Upper lobe of left lung (tissue), 6 donors: ENCODE measurements at places on chromosomes 16 and 17. TPM values are rescaled to one million over a fixed set of nuclear protein-coding genes. Genes with fewer than 3 reads are reported as not detected.

PYY gene
- total RNA-seq, result not detected

CMTM2 gene
- 2.9 TPM for total RNA-seq

CCL15 gene
- 2.0 TPM for total RNA-seq

RAMP2 gene
- 55.8 TPM for total RNA-seq

GSG1L2 gene
- not detected for total RNA-seq

DNA sequence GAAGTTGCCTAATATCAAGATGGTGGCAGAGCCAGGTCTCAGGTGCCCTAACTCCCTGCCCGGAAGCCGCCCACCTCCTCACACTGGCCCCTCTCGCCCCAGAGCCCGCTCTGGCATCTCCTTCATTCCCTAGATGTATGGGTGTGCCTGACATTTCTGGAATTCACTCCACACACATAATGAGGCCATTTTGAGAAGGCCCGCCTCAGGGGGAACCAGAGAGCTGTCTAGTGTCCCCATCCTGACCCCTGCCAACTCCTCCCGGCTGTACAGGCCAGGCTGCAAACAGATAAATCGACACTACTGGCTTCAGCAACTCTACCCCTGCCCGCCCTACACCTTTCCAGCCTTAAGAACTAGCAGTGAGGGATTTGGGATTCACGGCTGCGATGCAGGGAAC is 7.7 kb downstream of the WNT3 start:
- H3K4me3 ChIP-seq, result no peak overlapping the region
- no peaks in the 10 kb centered on the region for H3K4me1 ChIP-seq
- peaks cover 4% of the 10 kb centered on the region for H3K27me3 ChIP-seq
- no peak overlapping the region for H3K27ac ChIP-seq

GRCh38 chr17:74126959-74127358 is 76.5 kb upstream of the RPL38 start:
- H3K4me1 ChIP-seq, result no peaks in the 10 kb centered on the region
- no peak for DNase-seq
- H3K4me3 ChIP-seq, result no peak overlapping the region
- H3K27ac ChIP-seq, result no peak overlapping the region
- no peaks in the 10 kb centered on the region for H3K27me3 ChIP-seq

- no peaks in the 10 kb centered on the region for H3K36me3 ChIP-seq
- no peak for DNase-seq
- no peak overlapping the region for H3K27ac ChIP-seq
- H3K4me3 ChIP-seq, result no peak overlapping the region
These were observed 86.8 kb upstream of the NKD1 start for GRCh38 chr16:50461400-50461760.

GRCh38 chr16:87278191-87279093 is 38.8 kb downstream of the C16orf95 start:
- H3K4me3 ChIP-seq, result no peak overlapping the region
- peak; percentile 60 for DNase-seq
- no peaks in the 10 kb centered on the region for H3K4me1 ChIP-seq
- H3K27me3 ChIP-seq, result no peaks in the 10 kb centered on the region
- H3K27ac ChIP-seq, result no peak overlapping the region

DNA sequence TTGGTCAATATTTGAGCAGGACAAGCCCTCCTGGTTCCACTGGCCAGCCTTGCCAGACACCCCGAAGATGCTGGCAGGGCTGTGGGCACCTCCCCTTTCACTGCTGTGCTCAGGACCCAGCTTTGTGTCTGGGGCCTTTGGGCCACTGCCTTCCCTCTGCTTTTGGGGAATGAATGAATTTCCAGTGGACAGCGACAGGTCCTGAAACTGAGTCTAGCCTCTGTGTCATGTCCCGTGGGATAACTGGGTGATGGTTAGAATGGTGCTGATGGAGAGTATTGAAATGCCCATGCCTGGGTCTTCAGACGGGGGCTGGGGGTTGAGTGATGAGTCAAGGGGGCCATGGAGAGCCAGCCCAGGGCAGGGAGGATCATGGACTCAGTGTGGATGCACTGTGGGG is 135.8 kb downstream of the FOXL1 start:
- no peaks in the 10 kb centered on the region for H3K36me3 ChIP-seq
- no peaks in the 10 kb centered on the region for H3K4me1 ChIP-seq
- H3K27me3 ChIP-seq, result no peaks in the 10 kb centered on the region
- no peak overlapping the region for H3K4me3 ChIP-seq
- DNase-seq, result no peak

DNA sequence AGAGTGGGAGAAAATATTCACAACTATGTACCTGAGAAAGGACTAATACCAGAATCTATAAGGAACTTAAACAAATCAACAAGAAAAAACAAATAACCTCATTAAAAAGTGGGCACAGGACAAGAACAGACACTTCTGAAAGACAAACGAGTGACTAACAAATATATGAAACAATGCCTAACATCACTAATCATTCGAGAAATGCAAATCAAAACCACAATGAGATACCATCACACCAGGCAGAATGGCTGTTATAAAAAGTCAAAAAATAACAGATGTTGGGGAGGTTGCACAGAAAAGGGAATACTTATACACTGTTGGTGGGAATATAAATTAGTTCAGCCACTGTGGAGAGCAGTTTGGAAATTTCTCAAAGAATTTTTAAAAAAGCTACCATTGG is 83.5 kb upstream of the WSCD1 start:
- no peak for DNase-seq
- H3K4me3 ChIP-seq, result no peak overlapping the region
- no peak overlapping the region for H3K27ac ChIP-seq
- H3K27me3 ChIP-seq, result no peaks in the 10 kb centered on the region

- H3K4me1 ChIP-seq, result peaks cover 4% of the 10 kb centered on the region
- H3K4me3 ChIP-seq, result no peak overlapping the region
- H3K36me3 ChIP-seq, result no peaks in the 10 kb centered on the region
- no peak for DNase-seq
- no peaks in the 10 kb centered on the region for H3K27me3 ChIP-seq
These were observed 194.6 kb upstream of the DYNLRB2 start for GRCh38 chr16:80346111-80346632.

DNA sequence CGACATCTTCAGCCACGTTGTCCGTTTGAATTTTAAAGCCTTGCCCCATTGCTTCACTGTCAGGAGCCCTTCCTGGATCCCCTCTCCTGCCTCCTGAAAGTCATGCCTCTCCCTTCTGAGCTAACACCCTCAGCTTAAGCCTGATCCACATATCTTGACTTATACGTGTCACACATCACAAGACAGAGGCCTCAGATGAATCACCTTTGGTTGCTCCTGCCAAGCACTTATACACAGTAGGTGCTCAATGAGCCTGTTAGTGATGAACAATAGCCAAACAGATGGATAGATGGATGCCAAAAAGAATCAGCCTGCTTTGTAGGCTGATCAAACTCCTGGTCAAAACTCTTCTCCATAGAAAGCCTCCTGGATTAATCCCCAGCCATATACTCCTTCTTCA is 31.8 kb downstream of the PITPNM3 start:
- no peak for DNase-seq
- H3K4me1 ChIP-seq, result no peaks in the 10 kb centered on the region
- H3K36me3 ChIP-seq, result no peaks in the 10 kb centered on the region
- no peak overlapping the region for H3K4me3 ChIP-seq
